NCI-H510A (cell line): ENCODE measurements at places on chromosomes 5 and 9.

GRCh38 chr5:119328753-119329602 is 26.8 kb upstream of the TNFAIP8 start:
- no peak for DNase-seq

GRCh38 chr5:113047234-113047633 is 70.6 kb downstream of the DCP2 start:
- DNase-seq: no peak

DNA sequence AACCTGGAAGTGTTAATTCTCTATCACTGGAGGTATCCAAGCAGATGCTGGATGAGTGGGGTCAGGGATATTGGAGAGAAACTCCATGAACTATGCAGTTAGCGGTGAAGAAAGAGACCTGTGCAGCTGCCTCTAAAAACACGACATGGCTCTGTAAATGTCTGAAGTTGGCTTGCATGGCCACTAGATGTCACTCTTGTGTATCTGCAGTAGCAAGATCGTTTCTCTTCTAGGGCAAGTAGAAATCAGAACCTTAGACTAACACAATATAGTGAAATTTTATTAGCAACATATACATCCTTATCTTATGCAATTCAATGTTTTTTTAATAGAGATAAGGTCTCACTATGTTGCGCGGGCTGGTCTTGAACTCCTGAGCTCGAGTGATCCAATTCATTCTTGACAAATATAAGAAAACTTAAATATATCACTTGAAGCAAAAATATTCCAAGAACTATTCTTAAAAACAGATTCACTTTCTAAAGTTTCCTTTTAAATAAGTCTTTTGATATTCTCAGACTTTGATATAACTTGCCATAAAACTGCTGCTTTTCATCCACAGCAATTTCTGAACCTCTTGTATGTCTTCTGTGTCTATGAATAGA is 2.9 kb downstream of the OR2S2 start:
- DNase-seq: no peak

- no peak for DNase-seq
Observed at GRCh38 chr5:121731377-121731776, 120.3 kb upstream of the FTMT start.

DNA sequence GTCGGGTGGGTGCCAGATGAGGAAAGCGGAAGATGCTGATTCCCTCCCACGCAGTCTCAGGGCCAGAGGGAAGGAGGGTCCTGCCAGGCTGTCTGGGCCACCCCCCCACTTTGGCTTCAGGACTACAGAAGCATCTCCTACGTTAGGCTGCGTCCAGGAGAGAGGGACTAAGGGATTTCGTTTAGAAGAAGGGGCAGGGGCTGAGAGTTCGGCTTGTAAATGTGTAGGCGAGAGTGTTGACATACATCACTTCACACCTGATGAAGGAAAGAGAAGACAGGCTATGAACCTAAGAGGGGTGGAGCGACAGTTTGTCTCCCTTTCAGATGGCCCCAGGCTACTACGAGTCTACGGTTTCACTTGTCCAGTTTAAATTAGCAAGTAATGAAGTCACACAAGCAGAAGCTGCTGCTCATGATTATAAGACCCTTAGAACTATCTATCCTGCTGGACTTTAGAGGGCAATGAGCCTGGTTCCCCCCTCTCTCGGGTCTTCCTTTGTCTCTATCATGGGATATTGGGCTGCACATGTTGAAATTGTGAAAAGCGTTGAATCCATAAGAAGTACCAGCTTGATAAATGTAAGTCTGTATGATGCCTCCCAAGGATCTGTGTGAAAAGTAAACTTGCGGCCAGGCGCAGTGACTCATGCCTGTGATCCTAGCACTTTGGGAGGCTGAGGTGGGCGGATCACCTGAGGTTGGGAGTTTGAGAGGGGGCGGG is 193.0 kb downstream of the AOPEP start:
- DNase-seq: peak; percentile 59

- DNase-seq: no peak
Observed at GRCh38 chr9:86494644-86495111, 140.5 kb upstream of the TUT7 start.

- no peak for DNase-seq
Observed at GRCh38 chr9:133470427-133470924, 8.4 kb downstream of the SLC2A6 start.

DNA sequence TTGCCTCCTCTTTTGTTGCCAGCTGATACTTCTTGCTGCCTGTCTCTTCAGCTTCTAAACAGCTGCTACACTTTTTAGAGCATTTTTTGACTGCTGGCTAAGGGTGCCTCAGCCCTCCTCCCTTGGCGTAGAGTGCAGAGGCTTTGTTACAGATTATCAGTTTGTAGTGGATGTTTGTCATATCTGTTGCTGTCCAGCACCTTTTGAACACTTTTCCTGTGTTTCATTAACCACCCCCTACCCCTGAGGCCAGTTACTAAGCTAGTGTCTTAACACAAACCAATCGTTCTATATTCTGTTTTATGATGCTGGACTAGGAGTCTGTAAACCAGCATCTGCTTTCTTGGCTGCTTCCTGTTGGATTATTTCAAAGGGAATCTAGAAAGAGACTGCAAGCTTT is 441.5 kb downstream of the DNAH5 start:
- DNase-seq: no peak

DNA sequence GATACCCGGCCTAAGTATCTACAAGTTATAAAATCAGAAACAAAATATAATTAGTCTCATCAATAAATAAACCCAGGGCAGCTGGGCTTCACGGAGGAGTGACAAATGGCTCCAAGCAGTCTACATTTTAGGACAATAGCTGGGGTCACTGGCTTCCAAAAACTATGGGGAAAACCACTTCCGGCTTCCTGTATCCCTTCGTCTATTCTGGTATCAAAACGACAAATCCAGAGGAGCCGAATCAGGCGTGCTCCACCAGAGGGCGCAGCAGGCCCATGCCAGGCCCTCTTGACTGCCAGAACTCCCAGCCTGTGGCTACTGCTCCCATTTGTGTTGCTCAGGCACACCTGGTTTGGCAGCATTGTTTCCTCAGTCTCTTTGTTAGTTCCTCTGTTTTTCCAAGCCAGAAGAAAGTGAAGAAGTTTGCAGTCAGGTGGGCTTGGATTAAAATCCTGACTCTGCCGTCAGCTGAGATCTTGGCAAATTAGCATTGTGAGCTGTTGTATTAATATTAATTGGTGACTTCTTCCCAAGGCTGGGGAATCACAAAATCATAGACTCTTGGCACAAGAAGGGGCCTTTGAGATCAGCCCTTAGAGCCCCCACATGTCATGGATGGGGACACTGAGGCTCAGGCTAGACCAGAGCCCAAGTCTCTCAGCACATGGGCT is 11.6 kb upstream of the RAB14 start:
- peak; percentile 61 for DNase-seq

DNA sequence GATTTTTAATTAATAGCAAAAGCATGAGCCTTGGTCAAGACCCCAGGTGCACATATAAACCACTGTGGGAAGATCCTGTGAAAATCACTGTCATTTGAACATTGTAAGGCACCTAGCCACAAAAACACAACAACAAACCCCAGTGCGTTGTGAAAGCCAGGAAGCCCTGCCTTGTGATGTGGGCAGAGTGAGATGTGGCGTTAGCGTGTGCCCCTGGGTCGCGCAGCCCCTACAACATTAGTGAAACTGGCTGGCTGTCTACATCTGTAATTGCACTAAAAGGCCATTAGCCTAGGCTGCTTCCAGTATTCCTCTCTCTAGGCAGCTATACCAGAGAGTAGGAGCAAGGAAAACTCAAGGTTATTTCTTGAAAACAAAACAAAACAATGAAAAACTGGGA is 21.1 kb upstream of the PDZD2 start:
- DNase-seq: no peak

- no peak for DNase-seq
Observed at GRCh38 chr5:96743065-96743768, 64.5 kb downstream of the ERAP1 start.

DNA sequence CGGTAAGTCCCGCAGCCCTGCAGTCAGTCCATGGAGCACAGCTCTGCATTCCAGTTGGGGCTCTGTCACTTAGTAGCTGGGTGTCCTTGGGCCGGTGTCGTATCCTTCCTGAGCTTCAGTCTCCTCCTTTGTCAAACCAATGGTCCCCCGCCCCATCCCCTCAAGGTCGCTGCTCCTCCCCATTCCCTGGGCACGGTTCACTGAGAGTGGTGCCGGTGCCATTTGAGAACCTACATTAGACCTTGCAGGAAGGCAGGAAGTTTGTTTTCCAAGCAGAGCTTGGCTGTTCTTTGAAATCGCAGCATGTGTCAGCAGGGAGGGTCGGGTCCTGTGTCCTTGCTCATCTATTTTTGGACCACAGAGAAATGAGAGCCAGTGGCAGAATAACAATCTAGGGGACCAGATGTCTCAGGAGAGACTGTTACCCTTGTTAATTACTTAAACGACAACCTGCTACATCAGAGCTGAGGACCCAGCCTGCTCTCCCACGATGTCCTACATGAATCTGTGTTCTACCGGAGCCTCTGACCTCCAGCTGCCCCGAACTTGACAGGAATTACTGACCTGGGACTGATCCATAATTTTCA is 21.7 kb upstream of the BARHL1 start:
- peak; percentile 37 for DNase-seq

GRCh38 chr5:176780176-176781053 is 29.9 kb upstream of the UNC5A start:
- DNase-seq: no peak

- DNase-seq: no peak
Observed at GRCh38 chr5:78405829-78406750, 45.7 kb downstream of the SCAMP1 start.

GRCh38 chr5:100186181-100186580 is 349.0 kb upstream of the FAM174A start:
- DNase-seq: no peak

DNA sequence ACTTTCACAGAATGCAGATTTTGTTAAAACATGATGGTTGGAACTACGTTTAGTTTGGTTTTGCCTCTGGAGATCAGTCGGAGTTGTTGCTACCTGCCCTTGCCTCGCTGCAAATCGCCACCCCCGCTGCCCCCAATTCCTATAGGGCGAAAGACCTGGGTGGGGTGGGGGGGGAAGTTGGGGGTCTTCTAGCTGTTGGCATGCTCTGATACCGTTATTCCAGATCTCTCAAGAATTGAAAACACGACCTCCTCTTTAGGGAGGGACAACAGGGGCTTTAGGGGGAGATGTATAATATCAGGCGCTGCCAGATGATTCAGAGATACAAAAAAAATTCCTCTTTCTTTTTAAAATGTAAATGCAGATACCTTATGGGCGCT is 36.4 kb upstream of the NFIB start:
- no peak for DNase-seq

DNA sequence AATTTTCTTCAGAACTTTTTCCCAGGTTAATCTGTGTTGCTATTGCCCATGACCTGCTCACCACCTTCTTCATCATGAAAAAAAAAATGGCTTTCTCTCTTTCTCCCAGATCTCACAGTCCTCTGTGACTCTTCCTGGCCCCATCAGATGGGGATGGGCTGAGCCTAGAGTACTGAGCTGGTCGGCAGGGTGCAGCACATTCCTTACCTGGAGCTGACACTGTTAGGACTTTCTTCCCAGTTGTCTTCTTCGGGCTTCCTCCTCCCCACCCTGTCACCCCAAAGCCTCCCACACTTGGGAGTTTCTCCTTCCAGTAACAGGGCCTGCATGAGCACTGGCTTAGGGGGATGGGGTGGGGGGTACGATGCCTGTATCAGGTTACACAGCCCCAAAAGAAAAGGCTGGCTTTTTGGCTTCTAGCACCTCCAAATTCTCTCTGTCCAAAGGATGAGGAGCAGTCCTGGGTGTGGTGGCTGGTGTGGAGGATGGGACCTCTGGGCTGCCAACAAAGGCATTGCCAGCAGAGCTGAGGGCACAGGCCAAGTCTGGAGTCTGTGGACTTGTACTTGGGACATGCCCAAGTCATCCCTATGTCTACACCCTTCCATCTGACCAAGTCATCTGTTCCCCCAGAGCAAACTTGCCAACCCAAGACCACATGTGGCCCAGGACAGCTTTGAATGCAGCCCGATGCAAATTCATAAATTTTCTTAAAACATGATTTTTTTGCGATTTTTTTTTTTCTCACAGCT is 68.0 kb upstream of the HSPA9 start:
- DNase-seq: no peak

DNA sequence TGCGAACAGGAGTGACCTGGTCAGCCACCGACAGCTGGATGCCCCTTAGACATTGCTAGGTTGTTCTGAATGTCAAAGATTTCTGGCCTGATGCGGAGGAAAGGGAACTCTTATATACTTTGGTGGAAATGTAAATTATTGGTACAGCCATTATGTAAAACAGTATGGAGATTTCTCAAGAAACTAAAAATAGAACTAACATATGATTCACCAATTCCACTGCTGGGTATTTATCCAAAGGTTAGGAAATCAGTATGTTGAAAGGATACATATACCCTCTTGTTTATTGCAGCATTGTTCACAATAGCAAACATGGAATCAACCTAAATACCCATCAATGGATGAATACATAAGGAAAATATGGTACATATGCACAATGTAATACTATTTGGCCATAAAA is 31.8 kb downstream of the DMRT3 start:
- DNase-seq: no peak
